ENCODE measurements at places on chromosomes 2 and 18.

- DNase-seq = no peak
These were observed 263.8 kb downstream of the TCF4 start for GRCh38 chr18:55324166-55324565.

DNA sequence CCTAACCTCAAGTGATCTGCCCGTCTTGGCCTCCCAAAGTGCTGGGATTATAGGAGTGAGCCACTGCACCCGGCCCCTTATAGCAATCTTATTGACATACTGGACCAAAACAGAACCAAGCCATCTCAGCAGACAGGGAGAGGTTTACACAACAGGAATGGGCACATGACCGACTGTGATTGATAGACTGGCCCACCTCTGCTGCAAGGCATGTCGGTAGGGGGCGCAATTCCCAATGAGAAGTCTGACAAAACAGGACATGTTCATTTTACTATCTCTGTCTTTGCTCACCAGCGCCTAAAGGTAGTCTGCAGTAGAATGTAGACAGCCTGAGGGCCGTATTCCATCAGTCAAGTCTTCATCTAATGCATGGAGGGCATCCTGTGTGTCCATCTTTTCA is 2.0 kb downstream of the LYPD6B start:
- DNase-seq = no peak

- DNase-seq = no peak
These were observed 52.2 kb downstream of the EIF5B start for GRCh38 chr2:99389371-99389770.

DNA sequence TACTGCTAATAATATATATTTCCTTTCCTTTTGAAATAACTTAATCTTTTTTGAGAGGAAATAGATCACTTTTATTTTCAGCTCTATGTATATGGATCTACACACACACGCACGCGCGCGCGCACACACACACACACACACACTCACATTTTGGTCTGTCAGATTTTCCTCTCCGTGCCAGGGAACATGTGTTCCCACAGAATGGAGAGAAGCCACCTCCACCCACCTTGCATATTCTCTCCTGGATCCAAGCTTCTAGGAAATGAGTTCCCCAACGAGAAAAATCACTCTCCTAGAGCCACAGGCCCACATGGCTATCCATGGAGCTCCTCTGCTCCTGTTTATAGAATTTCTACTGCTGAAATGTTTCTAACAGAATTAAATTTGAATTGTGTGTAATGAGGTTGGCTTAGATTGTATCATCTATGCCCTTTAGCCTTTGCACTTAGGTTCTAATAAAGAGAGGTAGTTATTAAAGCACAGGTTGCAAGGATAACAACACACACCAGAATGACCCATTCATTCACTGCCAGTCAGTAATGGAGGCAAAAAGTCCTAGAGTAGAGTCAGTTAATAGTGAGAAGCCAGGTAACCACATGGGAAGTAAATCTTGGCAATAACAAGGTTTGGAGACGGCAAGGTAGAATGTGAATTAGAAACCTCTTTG is 19.7 kb downstream of the IFIH1 start:
- no peak for DNase-seq

GRCh38 chr2:231334981-231335380 is 60.5 kb upstream of the B3GNT7 start:
- DNase-seq = no peak

DNA sequence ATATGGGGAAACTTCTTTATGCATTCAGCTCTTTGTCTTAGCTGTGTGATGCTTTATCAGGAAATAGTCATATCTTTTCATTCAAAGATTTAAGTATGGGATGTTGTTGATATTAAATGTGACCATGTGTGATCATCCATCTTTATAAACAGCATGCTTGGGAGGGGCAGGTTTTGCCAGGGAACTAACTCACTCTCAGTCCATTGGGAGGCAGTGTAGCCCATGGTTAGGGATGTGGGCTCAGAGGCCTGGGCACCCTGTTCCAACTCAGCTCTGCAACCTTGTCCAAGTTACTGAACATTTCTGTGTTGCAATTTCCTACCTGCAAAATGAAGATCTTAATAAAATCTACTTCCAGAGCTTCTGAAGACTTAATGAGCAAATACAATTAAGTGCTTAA is 92.0 kb upstream of the BCL2L11 start:
- DNase-seq = no peak

DNA sequence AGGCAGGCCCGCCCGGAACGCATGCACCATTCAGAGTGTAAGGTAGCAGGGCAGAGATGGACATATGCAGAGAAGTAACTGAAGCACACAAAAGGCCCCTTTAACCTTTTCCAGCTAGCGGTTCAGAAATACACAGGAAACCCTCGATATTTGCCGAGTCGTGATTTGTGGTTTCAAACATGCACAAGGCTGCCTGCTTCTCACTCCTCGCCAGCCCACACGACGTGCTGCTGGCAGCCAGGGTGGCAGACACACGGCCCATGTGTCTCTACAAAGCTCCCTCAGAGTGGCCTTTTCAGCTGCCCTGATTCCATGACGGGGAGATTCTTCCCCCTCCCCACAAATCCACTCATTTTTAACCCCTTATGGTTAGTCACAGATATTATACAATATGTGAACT is 23.6 kb downstream of the ZBTB7C start:
- DNase-seq = no peak

- DNase-seq = no peak
These were observed 16.9 kb upstream of the HAAO start for GRCh38 chr2:42809131-42809818.

- DNase-seq = no peak
These were observed 64.1 kb downstream of the CCDC93 start for GRCh38 chr2:117949806-117950205.

GRCh38 chr18:62512996-62513395 is 9.8 kb upstream of the ZCCHC2 start:
- no peak for DNase-seq

- DNase-seq = no peak
These were observed 165.9 kb upstream of the STON1 start for GRCh38 chr2:48364100-48364499.

DNA sequence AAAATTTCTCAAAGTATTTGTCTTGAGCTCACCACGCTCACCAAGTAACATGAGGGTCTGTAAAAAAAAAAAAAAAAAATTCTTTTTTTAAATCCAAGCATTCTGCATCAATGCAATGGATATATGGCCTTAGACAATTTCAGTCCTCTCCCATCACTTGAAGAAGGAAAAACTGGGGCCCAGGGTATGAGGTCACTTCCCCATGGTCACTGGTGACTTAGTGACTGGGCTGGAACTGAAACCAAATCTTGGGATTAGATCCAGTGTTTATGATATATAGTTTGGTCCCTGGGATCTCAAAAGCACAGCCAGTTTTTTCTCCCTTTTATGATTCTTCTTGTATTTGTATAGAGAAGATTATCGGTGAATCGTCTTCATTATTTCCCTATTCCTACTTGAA is 477.9 kb upstream of the TNP1 start:
- no peak for DNase-seq

DNA sequence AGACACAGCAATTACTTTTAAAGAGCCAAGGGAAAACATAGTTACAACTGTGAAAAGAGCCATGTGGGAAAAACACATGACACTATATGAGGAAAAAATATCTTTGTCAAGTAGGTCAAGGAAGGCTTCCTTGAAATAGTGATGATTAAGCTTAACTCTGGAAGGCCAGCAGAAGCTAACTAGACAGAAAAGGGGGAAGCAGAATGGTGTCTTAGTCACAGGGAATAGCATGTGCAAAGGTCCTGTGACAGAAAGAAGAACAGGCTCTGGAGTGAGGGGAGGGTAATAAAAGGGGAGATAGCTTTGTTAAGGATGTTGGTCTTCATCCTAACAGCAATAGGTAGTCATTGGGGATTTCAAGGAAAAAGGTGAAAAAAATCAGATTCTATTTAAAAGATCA is 64.0 kb downstream of the ARHGAP25 start:
- no peak for DNase-seq

DNA sequence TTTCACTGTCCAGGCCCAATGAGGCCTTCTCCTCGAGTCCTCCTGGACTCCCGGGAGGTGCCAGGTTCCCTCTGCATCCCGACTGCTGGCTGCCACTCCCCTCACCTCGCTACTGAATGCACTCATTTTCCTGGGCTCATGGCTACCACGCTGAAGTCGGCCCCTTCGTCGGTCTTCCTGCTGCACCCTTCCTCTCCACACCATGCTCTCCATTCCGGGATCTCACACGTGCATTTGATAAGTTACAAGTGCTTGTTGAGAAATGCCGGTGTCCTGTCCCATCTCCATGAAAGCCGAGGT is 334.7 kb upstream of the MYT1L start:
- no peak for DNase-seq

GRCh38 chr2:27494284-27494943 is 586 bp downstream of the FNDC4 start:
- no peak for DNase-seq

GRCh38 chr18:12882453-12883371 is 1.3 kb downstream of the PTPN2 start:
- DNase-seq = no peak

GRCh38 chr2:196208915-196209314 is 37.5 kb upstream of the STK17B start:
- no peak for DNase-seq

GRCh38 chr2:205171261-205171940 is 510.9 kb upstream of the NRP2 start:
- DNase-seq = no peak

Data from T follicular helper cell (primary cell).